NCI-H1417 treated with DMSO at 0.1 percent for 48 hours (cell line): ENCODE measurements at places on chromosomes 11 and 22.

- DNase-seq, result peak; percentile 88
These were observed at the start of gene IFTAP for GRCh38 chr11:36594316-36594989. IFTAP (plus strand) TSS chr11:36594502; CDS start chr11:36610104, 15,602 bp downstream.

GRCh38 chr11:114058871-114059277, 637 bp upstream of the ZBTB16 start:
- DNase-seq, result no peak

GRCh38 chr11:91851908-91852307, 372.7 kb upstream of the FAT3 start:
- DNase-seq, result no peak

GRCh38 chr11:119149018-119149785, at the start of gene ABCG4:
ABCG4 (plus strand) TSS chr11:119149052; CDS start chr11:119149966, 914 bp downstream.
- DNase-seq, result no peak

DNA sequence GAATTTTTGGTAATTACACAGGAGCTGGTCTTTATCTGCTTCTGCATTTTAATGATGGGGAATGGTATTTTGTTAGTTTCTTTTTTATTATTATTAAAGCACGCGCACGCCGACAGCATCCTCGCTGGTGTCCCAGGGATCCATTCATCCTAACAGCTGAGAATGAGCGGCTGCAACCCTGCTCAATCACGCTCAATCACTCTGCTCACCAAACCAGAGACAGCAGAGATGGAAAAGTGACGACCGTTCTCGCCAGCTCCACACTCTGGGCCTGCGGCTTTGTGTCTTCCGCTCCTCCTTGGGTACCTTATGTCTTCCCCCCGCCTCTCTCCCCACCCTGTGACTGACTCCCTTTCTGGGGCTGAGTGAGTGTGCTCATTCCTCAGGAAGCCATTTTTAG, 84.5 kb downstream of the DSCAML1 start:
- no peak for DNase-seq

DNA sequence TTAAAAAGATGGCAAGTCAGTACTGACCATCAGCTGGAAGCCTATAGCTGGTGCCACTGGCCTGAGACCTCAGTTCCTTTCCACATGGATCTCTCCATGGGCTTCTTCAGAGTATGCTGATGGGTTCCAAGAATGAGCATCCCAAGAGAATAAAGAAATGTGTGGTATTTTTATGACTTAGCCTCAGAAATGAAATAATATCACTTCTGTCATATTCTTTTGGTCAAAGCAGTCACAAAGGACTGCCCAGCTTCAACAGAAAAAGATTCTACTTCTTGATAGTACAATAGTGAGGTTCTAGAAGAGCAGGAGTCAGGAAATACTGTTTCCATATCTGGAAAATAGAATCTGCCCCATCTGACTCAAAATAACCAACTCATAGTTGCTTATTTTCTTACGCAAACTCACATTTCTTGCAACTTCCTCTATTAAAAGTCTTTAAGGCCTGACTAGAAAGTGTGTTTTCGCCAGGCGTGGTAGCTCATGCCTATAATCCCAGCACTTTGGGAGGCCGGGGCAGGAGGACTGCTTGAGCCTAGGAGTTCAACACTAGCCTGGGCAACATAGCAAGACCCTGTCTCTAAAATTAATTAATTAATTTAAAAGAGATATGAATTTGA, 116.9 kb downstream of the SIK3 start:
- no peak for DNase-seq

GRCh38 chr11:72738199-72739141, 13.7 kb downstream of the ARAP1 start:
- DNase-seq, result no peak

GRCh38 chr11:88050247-88050646, 125.0 kb downstream of the RAB38 start:
- DNase-seq, result no peak

GRCh38 chr11:75240311-75241035, at the start of gene TPBGL:
TPBGL (plus strand) TSS chr11:75240774; CDS start chr11:75241050, 276 bp downstream.
- no peak for DNase-seq

DNA sequence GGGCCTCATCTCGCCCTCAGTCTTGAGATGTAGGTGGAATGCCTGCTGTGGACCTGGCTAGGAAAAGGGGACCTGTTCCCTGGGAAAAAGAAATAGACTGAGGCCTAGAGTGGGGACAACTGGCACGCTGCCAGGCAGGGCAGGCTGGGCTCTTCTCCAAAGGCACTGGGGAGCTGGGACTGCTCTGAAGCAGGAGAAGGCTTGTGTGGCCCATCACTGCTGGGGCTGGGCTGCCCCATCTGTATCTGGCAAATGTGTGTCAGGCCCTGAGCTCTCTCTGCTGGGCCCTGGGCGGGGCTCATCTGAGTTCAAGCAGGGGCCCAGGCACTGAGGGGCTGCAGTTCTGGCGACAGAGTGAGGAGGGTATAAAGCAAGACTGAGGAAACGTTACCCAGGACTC, 32.9 kb downstream of the ARVCF start:
- no peak for DNase-seq

GRCh38 chr11:129930743-129931142, 35.4 kb upstream of the NFRKB start:
- DNase-seq, result no peak

DNA sequence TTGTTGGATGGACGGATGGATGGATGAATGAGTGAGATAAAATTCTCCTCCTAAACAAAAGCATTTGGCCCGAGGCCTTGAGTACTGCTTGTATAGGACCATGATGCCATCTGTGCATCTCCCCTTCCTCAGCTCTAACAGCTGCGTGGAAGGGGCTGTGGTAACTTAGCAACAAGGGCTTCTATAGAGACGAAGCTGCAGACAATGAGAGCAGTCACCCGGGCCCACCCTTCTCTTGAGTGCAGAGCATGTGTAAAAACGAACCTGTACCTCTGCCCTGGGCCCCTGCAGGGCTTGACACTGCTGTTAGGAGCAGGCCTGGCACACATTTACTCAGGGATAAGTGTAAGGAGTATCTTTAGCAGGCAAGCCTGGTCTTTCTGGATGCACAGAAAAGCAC, 391.5 kb downstream of the CADM1 start:
- peak; percentile 52 for DNase-seq

- no peak for DNase-seq
These were observed 98.0 kb downstream of the PDE2A start for GRCh38 chr11:72576243-72576595.

- no peak for DNase-seq
These were observed 61.6 kb downstream of the ZBTB16 start for GRCh38 chr11:114121138-114121537.

- DNase-seq, result no peak
These were observed 110.3 kb upstream of the TMEM45B start for GRCh38 chr11:129705341-129705740.

GRCh38 chr22:37589636-37590035, 9.7 kb upstream of the LGALS2 start:
- DNase-seq, result no peak
